ENCODE measurements at places on chromosomes 4 and X. TPM values are rescaled to one million over a fixed set of nuclear protein-coding genes. Genes with fewer than 3 reads are reported as not detected.

GRCh38 chr4:158818560-158819140 lies 49.8 kb downstream of the FNIP2 start:
- no peak for DNase-seq

DNA sequence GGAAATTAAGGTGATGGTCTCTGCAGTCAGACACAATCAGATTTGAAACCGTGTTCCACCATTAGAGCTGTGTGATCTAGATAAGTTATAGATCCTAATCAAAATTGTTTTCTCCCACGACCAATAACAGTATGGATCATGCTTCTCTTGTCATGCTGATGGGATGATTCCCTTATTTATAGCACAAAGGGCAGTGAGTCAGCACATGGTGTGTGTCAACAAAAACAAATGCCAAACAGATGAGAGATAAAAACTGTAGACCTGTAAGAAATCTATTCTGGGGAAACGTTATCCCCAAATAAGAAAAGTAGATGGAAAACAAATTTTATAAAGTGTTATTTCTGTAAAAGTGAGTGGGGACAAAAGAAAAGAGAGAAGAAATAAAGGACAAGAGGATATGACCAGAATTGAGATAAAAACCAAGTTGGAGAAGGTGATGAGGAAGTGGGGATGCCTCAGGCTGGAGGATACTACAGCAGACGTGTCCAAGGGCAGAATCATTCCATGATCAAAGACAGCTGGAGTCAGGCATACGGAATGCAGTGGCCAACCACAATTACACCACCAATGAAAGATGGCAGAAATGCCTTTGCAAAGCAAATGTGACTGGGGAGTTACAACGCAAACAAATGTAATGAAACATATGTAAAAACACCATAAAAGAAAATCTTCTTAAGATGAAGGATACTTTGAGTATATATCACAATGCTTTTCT lies 377.8 kb upstream of the PRKX start:
- no peak for DNase-seq

- DNase-seq, result peak; percentile 71
These were observed 54.0 kb downstream of the JADE1 start for GRCh38 chr4:128863312-128864075.

HAUS3 gene
- total RNA-seq, result 25.3 TPM

AFP gene
- not detected for total RNA-seq

GRCh38 chrX:20527558-20528011 lies 260.9 kb upstream of the RPS6KA3 start:
- no peak for DNase-seq

GRCh38 chr4:53931461-53931961 lies 132.9 kb downstream of the CHIC2 start:
- DNase-seq, result no peak

DNA sequence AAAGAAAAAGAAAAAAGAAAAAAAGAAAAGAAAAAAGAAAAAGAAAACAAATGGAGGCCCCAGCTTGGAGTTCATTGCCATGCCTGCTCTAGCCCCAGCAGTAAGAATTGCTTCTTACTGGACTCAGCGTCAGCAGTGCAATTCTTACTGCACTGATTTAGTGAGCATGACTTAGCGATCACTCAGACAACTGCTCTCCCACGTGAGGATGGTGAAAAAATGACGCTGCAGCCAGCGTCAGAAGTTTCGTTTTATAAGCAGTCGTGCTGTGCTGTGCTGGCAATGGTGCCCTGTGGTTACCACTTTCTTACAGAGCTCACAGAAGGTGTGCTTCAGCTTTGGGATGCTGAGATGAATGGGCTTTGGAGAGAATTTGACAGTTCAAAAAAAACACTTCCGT lies 68.3 kb upstream of the DDX3X start:
- DNase-seq, result peak; percentile 71

GRCh38 chrX:41909068-41909467 lies 14.3 kb downstream of the CASK start:
- DNase-seq, result peak; percentile 31

GRCh38 chr4:176065435-176066291 lies at the start of gene WDR17:
TSS of gene WDR17 (plus strand) at chr4:176065841. CDS start at chr4:176111581, 45,740 bp downstream.
- DNase-seq, result peak; percentile 82

PLS3 gene
- 0.30 TPM for total RNA-seq

DNA sequence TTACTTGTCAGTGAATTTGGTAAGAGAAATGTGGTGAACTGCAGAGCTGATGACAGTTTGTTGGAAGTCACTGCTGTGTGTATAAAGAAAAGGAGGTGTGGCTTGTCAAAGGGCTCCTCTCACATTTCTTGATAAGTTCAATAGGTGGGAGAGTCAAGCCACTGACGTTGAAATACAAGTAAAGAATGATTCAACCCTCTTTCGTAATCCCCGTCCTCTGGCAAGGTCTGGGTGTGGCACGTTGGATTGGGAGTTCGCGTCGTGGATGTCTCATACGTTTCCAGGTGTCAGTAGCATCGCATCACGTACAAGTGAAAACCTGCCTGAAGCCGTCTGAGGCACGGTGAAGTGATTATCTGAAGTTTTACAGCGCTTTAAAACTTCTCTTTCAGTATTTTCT lies 76.4 kb downstream of the EGF start:
- DNase-seq, result no peak

GRCh38 chr4:39812500-39812899 lies 114.6 kb downstream of the UBE2K start:
- DNase-seq, result no peak

DNA sequence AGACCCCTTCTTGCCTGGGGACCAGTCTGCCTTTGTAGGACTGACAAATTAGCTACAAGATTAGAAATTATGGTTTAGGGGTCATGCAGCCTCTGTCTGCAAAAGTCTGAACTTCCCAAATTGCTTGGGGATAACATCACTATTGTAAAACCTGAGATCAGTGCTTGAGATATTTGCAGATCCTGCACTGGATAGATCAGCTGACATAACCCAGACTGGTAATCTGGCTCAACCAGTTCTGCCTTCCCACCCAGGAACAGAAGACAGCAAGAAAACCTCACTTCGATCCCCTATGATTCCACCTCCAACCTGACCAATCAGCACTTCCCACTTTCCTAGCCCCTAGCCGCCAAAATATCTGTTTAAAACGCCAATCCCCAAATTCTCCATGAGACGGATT lies 202.8 kb upstream of the DIAPH2 start:
- DNase-seq, result no peak

RBM46 gene
- not detected for total RNA-seq

RBMXL3 gene
- total RNA-seq, result not detected

DNA sequence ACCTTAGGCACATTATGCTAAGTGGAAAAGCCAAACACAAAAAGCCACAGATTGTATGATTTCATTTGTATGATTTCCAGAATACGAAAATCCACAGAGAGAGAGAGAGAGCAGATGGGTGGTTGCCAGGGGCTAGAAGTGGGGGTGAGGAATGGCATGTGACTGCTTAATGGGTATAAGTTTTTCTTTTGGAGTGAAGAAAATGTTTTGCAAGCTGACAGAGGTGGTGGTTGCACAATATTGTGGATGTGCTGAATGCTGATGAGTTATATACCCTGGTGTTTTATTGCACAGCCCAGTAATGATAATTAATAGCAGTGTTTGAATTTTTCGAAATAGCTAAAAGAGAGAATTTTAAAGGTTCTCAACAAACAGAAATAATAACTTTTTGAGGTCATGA lies 386.1 kb upstream of the HS3ST1 start:
- no peak for DNase-seq

DNA sequence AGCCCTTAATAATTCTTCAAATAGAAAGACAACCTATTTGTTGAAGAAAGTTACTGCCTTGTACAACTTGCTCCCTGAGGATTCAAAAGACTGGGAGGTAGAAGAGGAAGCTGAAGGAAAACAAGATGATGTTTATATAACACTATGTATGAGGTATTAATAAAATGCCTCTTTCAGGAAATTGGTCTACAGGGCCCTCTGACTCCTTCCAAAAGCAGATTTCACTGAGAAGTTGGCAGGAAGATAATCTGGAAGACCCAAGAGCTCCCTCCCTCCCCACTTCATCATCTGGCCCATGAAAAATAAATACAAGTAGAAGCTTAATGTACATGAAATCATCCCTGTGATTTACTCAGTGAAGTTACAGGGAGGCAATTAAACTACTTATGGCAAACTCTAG lies 107.5 kb upstream of the MAGEC2 start:
- no peak for DNase-seq

GRCh38 chr4:93031431-93032098 lies 727.8 kb downstream of the GRID2 start:
- DNase-seq, result no peak

GRCh38 chrX:129403974-129404669 lies 119.2 kb downstream of the SMARCA1 start:
- DNase-seq, result no peak

DNA sequence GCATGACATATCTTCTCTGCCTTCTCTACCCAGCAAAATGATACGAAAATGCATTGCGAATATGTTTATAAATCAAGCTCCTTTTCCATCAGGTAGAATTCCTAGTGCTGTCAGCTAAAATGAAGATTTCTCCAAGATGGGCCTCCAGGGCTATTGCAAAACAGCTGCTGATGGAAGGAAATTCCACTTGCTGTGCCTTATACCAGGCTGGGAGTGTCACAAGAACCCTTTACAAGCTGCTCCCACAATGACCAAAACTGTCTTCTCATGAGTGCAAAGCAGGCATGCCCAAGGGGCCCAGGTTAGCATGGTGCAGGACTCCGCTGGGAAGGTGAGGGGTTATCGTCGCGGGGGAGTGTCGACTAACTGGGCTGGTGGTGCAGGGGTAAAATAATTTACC lies 8.7 kb downstream of the HNRNPH2 start:
- DNase-seq, result no peak

DNA sequence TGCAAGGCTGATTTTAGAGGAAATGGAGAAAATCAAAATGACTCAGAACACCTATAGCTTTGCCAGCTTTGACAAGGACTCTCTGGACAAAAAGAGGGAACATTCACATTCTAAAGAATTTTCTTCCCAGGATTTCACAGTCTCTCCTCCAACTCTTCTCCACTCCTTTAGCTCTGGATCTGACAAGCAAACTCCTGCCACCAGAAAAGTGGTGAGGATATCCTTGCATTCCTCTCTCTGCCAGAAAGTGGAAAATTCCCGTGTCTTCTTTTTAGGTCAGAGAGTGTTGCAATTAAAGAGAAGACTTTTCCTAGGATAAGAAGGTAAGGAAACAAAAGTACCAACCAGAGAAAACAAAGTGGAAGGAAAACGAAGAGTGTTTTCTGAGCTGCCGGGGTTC lies 16.1 kb upstream of the PDGFRA start:
- DNase-seq, result no peak

GRCh38 chrX:124209792-124210576 lies 122.5 kb upstream of the TEX13D start:
- DNase-seq, result no peak

TRIM75 gene
- not detected for total RNA-seq

ETDA gene
- not detected for total RNA-seq

GAGE1 gene
- total RNA-seq, result not detected

DNA sequence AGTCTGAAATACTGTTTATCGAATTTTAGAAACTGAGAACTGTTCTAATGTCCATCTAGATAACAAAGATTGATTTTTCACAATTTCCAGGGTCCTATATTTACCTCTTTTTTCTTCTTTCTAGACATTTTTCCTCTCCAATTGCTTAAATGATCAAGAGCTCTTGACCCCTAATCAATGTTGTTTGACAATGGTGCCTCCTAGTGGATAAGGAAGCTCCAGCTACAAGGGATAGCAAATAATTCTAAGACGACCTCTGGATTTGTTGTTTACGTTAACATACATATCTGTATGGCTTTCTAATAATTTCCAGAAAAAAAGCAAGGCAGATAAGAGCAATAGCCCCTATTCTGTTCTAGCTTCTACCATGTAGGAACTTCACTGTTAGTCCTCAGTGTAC lies 35.8 kb downstream of the GPR82 start:
- DNase-seq, result peak; percentile 15

MAGEC2 gene
- not detected for total RNA-seq

DNA sequence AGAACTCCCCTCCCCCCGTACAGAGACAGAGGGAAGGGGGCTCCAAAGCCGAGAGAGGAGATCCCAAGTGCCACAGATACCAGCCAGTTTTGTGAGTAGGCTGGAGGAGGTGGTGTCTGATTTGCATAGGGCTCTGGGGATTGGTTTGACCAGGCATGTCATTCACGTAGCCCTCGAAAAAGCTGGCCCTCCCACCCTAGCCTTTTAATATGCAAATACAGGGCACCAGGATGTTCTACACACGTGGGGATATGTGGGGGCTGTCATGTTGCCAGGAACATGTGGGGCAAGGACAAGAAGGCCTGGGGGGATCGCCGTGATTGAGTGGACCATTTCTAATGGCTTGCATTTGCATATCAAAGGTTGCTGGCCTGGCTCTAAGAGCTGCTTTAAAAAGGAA lies 272.9 kb downstream of the PPP1R2C start:
- no peak for DNase-seq

RHOXF1 gene
- total RNA-seq, result not detected

DNA sequence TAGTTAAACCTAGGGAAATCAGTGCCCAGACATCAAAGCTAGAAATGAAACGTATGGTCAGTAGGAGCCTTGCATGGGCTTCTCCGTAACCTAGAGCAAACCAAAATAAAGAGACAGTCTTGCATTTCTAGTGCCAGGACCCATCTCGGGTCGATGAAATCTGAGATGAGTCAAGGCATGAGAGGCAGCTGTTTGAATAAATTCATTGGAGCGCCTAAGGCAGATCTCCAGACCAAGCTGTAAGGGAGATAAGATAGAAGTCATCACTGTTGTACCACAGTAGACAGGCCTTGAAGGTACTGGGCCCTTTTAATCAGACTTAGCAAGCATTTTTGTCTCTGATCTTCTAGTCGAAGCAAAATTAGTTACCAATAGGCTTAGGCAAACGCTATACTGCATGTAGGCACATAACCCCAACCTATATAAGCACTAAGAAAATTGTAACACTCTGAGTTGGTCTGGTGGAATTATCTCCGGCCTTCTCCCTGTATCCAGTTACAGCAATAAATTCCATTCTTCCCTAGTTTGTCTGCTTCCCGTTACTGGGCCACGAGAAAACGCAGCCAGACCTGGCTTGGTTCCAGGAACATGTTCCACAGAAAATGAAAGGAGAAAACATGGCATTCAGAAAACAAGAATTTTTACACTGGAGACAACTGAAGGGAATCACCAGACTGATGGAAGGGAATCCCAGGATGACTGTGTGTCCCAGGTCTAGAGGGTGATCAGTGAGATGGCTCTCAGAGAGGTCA lies 21.1 kb upstream of the PAPSS1 start:
- DNase-seq, result no peak

DNA sequence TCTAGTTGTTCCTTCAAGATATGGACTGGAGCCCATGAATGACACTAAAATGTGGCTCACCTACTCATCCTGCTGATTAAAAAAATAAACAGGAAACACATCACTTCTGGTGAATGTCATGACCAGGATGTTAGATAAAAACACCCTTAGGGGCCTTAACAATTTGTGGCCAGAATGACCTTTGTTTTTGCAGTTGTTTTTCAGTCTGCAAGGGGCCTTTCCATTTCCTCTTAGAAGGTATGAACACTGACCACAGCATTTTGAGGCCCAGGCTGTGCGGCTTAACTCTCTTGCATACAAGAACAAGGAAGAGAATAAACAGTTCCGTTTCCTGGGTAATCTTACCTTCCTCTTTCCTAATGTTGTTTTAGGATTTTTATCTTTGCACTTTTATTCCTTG lies 113.2 kb downstream of the IL1RAPL2 start:
- no peak for DNase-seq
